ENCODE measurements at places on chromosomes 3 and 15.

GRCh38 chr3:184603151-184604030 lies 41.8 kb downstream of the EPHB3 start:
- DNase-seq: peak; percentile 47

DNA sequence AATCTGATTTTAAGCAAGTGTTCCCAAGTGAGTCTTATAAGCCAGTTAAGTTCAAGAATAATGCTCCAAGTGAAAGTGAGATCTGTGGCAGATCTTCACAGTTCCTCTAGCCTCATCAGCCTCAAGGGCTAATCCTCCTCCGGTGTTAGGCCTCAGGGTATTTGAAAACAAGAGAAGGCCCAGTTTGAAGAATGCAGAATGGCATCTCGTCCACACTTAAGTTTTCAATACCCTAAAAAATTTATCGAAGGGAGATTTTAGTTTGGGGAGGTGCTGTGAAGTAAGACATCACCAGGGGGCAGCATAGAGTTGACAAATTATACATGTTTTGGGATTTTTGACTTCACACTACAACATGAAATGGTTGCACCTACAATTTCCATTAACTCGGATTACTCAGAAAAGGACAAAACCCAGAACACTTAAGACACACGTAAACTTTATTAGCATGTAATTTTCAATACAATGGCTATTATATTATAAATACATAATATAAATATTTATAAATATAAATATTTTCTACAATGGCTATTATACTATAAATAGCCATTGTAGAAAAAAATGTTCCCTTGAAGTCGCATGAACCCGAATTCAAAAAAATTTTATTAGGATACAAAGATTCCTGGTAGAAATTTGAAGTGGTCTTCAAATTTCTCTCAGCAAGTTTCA lies 2.3 kb upstream of the TMEM266 start:
- peak; percentile 63 for DNase-seq

- DNase-seq: no peak
Measured at GRCh38 chr3:191961022-191961421, 500.1 kb downstream of the PYDC2 start.

DNA sequence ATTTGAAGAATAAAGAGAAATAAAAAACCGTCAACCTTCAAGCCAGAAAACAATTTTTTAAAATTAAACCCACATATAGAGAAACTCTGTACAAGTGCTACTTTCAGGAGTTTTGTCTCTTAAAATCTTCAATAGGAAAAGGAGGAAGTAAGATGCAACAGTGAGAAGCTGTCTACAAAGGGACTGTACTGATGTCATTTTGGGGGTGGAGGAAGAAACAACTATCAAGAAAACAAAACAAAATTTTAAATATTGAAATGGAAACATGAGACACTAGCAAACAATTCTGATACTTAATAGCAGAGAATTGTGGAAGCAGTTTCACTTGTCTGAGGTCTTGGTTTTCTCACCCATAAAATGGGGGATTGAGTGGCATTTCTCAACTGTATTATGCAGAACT lies 84.4 kb downstream of the SLMAP start:
- DNase-seq: no peak

- DNase-seq: no peak
Measured at GRCh38 chr3:120062474-120062873, 31.8 kb downstream of the GSK3B start.

DNA sequence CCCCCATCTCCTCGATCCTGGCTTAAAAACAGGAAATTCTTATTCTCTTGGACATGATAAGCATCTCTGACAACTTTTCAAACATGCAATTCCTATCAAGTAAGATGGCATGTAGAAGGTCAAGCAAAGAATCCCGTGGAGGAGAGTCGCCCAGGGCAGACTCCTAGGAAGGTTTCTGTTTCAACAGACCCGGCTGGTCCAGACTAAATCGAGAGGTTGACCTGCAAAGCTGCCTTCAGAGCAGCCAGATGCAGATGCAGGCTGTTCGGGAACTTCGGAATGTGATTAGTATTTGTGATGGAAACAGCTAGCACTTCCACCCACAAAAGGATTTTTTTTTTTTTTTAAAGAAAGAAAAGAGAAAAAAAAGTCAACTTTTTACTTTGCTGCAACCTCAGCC lies 216.8 kb downstream of the NR1D2 start:
- peak; percentile 23 for DNase-seq

GRCh38 chr3:41164777-41165176 lies 34.5 kb upstream of the CTNNB1 start:
- no peak for DNase-seq

- peak; percentile 83 for DNase-seq
Measured at GRCh38 chr15:96353930-96354730, 23.6 kb downstream of the NR2F2 start.

GRCh38 chr3:196974661-196975060 lies 6.0 kb upstream of the PIGZ start:
- no peak for DNase-seq

- no peak for DNase-seq
Measured at GRCh38 chr3:72661115-72661457, 187.2 kb downstream of the SHQ1 start.

GRCh38 chr15:25438601-25439368 lies at the start of gene UBE3A:
Gene UBE3A (minus strand): TSS chr15:25439024. CDS start chr15:25409107, 29,917 bp downstream.
- DNase-seq: peak; percentile 96

DNA sequence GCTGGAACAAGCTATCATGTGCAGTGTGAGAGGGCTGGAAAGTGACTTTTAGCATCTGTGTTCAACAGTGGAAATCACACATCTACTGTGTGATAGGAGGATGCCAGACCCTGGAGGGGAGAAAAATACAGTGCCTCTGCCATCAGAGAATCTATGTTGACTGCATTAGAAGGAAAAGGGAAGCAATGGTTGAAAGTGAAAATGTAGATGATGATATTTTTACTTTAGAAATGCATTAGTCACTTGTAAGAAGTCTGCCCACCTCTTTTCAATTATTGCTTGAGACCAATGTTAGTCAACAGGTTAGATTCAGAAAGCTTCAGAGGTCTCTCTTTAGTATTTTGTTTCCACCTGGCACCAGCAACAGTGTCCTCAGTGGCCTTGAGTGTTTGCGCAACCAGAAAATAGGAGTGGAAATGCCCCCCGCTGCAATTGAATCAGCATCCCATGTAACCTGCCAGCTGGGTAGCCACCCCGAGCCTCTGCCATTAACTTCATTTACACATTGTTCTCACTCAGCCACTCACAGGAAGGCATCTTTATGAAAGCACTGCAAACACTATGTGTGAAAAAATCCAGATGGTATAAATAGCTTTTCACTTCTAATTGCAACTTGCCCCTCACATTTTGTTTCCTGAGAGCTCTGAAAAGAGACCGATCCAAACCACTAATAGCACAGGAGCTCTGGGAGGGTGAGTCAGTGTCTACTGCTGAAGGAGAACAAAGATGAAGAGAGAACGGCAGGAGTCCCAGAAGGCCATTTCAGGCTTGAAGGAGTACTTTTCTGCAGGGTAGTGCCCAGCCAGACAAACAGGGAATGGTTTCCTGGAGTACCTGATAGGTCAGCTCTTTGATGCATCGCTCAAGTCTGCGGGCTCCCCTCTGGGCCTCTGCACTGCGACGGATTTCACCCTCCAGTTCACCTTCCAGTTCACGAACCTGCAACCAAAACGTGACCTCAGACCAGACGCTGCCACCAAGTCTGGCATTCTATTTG lies 92.1 kb downstream of the HHLA2 start:
- DNase-seq: no peak

DNA sequence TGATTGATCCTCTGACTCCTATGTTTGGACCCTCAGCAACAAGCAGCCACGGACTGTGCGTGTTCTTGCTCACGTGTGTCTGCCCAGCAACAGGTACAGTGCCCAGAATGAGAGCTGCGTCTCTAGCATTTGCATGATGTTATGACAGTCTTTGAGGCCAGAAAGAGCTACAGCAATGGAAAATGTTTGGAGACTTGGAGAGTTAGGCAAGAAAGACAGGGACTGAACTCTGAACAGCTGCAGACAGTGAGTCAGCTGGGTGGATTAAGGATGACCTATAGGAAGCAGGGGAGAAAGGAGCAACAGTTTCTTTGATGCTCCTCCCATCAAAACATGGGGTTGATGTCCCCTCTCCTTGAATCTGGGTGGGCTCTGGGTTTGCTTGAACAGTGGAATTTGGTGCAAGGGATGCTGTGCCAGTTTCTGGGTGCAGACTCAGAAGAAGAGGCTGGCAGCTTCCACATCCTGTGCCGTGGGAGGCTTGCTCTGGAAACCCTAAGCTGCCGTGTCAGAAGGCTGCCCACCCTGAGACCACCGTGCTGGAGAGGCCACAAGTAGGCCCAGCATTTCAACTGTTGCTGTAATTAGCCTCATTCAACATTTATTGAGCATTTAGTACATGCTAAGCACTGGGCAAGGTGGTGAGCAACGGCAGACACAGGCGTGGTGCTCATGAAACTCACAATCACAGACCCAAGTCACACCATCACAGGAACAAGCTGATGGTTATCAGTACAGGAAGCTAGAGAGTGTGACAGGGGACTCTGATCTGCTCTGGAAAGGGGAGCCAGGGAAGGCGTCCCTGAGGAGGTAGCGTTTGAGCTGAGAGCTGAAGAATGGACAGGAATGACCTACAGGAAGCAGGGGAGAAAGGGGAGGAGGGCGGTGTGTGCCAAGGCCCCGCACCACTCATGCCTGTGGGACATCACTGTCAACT lies 21.7 kb downstream of the CCR9 start:
- no peak for DNase-seq

GRCh38 chr15:100383302-100384107 lies 41.7 kb upstream of the ADAMTS17 start:
- peak; percentile 37 for DNase-seq

GRCh38 chr3:61387817-61388216 lies 136.6 kb upstream of the FHIT start:
- no peak for DNase-seq

DNA sequence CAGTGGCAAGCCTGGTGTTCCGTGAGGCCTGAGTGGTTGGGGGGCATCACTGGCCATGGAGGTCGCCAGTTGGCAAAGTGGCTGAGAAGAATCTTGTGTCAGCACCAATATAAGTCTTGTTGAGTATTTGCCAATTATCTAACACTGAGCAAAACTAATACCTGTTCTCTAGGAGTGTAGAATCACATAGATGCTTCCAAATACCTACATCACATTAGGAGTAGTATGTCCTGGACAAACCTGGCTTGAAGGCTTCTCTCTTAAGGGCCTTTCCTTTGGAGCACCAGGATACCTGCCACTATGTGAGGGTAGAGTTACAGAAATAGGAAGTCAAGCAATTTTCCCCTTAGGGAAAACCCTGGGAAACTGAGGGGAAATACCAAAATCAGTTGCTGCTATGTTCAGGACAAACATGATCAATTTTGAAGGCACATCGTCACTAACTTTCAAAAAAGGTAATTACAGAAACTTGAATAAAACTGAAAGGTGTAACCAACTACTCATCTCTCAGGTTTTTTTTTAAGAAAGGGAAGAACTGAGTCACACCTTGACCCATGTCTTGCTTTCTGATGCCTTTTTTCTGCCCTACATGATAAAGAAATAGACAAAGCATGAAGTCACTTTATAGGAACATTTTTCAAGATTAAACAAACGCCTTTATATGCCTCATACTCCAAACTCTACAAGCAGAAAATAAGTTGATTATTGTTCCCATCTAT lies 100.4 kb downstream of the IMPG2 start:
- DNase-seq: no peak

GRCh38 chr3:100027321-100027720 lies 87.0 kb downstream of the FILIP1L start:
- DNase-seq: no peak

DNA sequence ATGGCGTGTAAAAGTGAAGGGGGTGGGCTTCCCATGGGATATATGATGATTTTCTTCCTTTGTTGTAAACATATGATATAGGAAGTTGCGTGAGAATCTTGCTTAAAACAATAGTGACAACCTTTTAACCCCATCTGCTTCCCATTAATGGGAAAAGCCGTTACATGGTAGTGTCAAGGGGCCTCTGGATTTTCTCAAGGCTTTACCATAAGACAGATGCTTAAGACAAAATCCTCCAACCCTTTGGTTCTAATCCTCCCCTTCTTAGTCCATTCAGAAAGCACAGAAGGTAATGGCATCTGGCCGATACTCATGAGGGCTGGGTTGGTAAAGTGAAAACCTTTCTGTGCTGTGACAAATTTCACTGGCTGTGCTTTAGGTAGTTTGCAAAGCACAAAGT lies 25.0 kb downstream of the DPH3 start:
- no peak for DNase-seq

GRCh38 chr3:149020196-149020838 lies 29.0 kb downstream of the GYG1 start:
- DNase-seq: no peak

GRCh38 chr3:57026944-57027343 lies 33.5 kb upstream of the SPATA12 start:
- peak; percentile 47 for DNase-seq

DNA sequence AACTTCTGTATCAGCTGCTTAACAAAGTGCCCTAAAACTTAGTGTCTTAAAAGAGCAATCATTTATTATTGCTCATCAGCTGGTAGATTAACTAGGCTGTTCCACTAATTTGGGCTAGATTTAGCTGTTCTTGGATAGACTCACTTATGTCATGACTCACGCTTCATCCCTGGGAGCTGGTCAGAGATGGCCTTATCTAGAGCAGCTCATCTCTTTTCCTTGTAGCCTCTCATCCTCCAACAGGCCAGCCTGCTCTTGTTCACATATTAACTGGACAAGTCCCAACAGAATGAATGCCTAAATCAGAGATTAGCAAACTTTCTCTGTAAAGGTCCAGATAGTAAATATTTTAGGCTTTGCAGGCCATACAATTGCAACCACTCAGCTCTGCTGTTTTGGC lies 66.9 kb upstream of the PLAAT1 start:
- DNase-seq: no peak

- DNase-seq: no peak
Measured at GRCh38 chr15:68137096-68137495, 68.0 kb downstream of the CALML4 start.

DNA sequence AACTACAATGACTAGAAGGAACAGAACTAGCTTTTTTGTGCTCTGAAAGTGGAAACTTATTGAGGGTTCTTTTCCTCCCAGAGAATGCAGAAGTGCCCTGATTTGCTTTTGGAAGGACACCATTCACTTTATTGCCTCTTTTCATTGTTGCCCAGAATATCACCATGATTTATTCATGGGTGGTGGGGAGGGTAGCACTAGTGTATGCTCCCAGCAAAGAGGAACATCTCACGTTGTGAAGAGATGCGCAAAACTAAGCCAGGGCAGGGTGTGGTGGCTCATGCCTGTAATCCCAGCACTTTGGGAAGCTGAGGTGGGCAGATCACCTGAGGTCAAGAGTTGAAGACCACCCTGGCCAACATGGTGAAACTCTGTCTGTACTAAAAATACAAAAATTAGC lies 31.4 kb downstream of the FLNB start:
- no peak for DNase-seq

DNA sequence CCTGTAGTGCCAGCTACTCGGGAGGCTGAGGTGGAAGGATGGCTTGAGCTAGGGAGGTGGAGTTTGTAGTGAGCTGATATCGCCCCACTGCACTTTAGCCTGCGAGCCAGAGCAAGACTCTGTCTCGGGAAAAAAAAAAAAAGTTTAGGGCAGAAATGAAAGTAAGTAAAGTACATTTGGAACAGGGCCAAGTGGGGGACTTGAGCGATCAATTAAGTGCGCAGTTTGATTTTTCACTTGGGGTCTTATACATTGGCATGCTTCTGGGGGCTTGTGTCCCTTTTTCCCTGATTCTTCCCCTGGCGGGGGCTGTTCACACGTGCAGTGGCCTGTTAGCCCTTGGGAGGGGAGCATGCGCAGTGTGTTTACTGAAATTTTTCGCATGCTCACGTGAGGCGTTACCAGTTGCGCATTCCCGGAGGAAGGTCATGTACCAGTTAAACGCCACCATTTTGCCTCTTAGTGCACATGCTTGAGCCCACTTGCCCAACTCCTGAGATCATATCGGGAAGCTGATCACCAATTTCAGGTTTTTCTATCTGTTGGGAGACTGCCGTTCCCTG lies 42.0 kb downstream of the GALNT15 start:
- no peak for DNase-seq

GRCh38 chr3:178584722-178585380 lies 48.6 kb downstream of the KCNMB2 start:
- no peak for DNase-seq
